Islet precursor cell (in vitro differentiated cells): ENCODE measurements at places on chromosomes 1 and 21.

DNA sequence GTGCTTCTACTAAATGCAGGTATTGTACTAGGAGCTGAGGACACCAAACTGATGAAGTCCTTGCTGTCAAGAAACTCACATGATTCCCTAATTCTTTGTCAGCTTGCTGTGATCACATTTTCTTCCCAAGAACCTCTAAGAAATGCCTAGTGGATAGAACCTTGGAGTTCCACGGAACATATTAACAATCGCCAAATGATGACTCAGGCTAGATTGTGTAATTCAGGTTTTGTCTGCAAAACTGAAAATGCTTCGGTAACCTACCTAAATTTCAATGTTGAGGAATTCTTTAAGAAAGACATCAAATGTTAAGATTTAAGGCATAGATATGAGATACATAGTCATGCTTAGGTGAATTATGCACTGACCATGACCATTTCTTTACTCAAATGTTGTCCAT lies 1.7 kb upstream of the GADD45A start:
- DNase-seq, result no peak

- DNase-seq, result peak; percentile 60
These were observed 21.2 kb downstream of the OVGP1 start for GRCh38 chr1:111406321-111406768.

GRCh38 chr1:14650951-14651350 lies 52.5 kb downstream of the KAZN start:
- DNase-seq, result no peak

GRCh38 chr1:31108861-31109260 lies 43.3 kb upstream of the PUM1 start:
- DNase-seq, result no peak

DNA sequence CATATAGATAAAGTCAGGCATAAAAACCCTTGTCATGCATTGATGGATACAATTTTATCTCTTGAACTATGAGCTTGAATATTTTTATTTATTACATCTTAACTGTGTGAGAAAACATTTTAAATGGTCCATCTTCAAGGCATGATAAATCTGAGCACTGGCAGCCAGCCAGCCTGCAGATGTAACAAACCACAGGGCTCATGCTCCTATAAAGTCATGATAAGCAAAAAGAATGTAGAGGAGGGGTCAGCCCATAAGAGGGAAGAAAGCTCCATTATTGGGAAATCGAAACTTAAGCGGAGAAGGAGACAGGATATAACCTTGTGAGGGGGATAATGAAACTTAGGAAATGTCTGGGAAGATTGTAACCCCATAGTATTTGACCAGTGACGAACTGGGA lies 839.0 kb downstream of the LRRIQ3 start:
- DNase-seq, result no peak

DNA sequence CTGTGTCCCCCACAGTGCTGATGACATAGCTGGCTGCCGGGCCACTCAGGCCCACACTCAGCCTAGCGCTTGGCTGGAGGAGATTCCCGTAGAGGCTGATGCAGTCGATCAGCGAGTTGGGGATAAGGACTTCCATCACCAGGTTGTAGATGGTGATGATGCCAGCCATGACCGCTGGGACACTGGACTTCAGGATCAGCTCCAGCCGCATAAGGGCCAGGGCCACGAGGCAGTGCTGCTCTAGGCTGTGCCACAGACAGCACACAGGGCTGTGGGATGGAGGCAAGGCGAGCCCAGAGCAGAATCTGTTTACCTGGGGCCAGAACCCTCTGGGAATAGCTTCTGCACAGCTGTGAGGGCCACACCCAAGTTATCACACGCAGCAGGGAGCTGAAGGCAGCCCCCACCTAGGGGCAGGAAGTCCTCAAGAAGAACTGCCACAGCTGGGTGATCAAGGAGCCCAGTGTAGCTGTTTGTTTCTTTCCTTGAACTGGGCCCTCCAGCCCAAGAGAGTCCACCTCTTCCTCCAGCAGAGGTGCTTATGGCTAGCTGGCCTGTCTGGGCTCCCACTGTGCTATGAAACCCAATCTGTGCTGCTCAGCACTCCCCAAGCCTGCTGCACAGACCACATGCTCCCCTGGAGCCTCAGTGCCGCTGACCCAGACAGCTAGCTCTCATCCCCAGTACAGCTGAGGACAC lies 6.2 kb downstream of the SLC2A1 start:
- DNase-seq, result no peak

- DNase-seq, result no peak
These were observed 37.3 kb downstream of the RGS4 start for GRCh38 chr1:163106364-163106987.

DNA sequence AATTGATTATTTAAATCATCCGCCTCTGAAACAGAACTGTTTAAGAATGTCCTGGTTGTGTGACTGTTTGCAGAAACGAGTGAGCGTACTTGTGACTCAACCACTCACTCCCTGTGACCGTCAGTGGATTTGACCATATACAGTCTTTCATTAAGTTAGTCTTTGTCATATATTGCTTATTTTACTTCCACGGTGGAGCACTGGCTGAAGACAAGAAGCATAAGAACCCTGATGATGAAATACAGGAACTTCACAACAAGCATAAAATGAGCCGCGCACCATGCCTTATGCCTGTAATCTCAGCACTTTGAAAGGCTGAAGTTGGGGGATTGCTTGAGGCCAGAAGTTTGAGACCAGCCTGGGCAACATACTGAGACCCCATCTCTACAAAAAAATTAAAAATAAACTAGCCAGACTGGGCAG lies 194.0 kb downstream of the TOMM20 start:
- no peak for DNase-seq

- DNase-seq, result peak; percentile 37
These were observed 30.7 kb downstream of the NTPCR start for GRCh38 chr1:232980986-232981560.

GRCh38 chr1:41289196-41289595 lies 47.1 kb upstream of the SCMH1 start:
- DNase-seq, result no peak

GRCh38 chr21:42796327-42797062 lies 82.8 kb downstream of the WDR4 start:
- no peak for DNase-seq

- no peak for DNase-seq
These were observed 18.2 kb downstream of the FAM163A start for GRCh38 chr1:179761296-179761695.

DNA sequence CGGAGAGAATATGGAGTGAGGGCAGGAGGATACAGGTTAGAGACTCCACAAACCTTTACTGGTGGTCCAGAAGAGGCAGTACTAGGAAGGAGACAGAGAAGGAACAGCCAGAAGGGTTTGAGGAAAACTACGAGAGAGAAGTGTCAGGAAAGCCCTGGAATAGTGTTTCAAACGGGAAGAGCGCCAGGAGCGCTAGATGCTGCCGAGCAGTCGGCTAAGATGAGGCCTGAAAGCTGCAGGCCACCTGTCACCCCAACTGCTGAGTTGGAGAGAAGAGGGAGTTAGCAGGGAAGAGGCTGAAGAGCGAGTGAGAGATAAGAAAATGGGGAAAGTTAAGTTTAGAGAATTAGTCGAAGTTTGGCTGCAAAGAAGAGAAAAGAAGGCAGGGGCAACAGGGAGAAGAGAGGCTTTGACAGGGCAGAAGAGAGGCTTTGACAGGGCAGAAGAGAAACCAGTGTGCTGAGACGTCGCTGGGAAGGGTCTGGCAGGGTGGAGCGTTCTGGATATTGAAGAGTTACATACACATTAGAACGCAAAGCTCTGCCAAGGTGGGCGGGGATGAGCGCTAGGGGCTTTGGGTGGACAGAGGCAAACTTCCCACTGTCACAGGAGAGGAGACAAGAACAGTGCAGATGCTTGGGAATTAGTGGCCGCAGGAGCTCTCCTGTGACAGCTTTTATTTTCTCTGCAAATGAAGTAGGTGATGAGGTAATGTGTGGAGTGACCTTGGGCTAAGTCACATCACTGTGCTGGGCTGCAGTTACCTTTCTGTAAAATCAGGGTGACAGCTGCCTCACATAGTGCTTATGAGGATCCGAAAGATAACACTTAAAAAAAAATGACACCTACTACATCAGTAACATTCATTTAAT lies 31.2 kb downstream of the PCSK9 start:
- DNase-seq, result peak; percentile 23

GRCh38 chr1:9322661-9323244 lies 30.1 kb downstream of the SPSB1 start:
- no peak for DNase-seq

DNA sequence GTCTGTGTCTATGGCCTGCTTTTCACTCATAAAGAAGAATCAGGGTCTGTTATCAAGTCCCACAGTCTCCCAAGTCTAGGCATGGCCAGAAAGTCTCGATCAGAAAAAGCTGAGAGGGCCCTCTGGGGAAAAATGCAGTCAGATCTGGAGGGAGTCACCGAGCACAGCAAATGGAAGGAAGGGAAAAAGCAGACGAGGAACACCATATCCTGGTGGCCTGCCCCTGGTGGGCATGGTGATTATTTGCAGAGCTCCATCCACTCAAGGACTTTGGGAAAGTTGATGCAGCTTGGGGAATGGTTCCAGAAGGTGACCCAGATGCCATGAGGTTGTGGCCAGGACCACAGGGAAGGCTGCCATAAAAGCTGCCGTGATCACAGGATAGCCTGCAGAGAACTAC lies 189.1 kb downstream of the CLIC6 start:
- DNase-seq, result peak; percentile 60

GRCh38 chr1:117205368-117205767 lies 5.4 kb downstream of the VTCN1 start:
- peak; percentile 73 for DNase-seq

DNA sequence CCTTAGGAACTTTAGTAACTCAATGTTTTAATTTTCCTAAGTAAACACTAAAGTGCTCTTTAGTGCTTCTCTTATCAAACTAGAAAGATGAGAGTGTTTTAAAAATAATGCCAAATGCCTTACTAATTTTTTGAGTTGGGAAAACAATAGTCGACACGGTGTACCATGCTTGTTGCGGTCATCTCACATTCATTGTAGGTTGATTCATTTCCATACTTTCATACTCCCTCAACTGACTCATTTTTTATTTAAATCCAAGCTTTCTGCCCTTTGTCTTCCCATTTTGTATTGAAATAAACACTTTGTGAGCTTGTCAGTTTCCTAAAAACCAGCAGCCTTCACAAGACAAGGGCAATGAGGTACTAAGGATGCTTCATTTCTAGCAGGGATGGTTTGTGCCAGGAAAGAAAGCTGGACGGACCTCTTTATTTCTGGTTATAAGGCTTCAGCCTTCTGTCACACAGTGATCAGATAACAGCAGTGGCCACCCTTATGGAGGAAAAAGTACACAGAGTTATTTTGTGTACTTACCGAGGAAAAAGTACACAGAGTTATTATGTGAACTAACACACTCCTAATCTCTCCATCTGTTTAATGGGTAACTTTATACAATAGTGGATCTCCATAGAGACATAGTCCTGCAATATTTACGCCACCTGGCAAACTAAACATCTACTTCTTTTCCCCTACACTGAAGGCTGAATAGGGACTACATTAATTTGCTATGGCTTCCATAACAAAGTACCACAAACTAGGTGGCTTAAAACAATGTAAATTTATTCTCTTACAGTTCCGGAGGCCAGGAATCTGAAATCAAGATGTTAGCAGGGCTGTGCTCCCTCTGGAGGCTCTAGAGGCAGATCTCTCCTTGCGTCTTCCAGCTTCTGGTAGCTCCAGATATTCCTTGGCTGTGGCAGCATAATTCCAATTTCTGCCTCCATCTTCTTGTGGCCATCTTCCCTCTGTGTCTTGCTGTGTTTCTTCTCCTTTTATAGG lies 13.0 kb upstream of the CCDC190 start:
- no peak for DNase-seq

- no peak for DNase-seq
These were observed 813.6 kb upstream of the ADGRL2 start for GRCh38 chr1:80987106-80987505.

GRCh38 chr1:101592845-101593244 lies 356.0 kb downstream of the S1PR1 start:
- no peak for DNase-seq

GRCh38 chr1:46653405-46653958 lies 14.7 kb downstream of the ATPAF1 start:
- DNase-seq, result no peak

GRCh38 chr1:241635556-241636152 lies 4.5 kb downstream of the CHML start:
- DNase-seq, result no peak

- no peak for DNase-seq
These were observed 394.9 kb upstream of the B3GALT2 start for GRCh38 chr1:193581341-193581740.

DNA sequence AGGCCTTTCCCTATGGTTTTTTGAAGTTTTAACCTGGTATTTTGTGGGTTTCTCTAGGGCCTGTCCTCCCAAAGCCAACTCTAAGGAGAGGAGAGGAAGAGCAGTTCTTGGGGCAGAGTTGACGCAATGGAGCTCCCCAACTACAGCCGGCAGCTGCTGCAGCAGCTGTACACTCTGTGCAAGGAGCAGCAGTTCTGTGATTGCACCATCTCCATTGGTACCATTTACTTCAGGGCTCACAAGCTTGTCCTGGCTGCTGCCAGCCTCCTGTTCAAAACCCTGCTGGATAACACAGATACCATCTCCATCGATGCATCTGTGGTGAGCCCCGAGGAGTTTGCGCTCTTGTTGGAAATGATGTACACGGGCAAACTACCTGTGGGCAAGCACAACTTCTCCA lies 38.2 kb downstream of the ZBTB40 start:
- no peak for DNase-seq

DNA sequence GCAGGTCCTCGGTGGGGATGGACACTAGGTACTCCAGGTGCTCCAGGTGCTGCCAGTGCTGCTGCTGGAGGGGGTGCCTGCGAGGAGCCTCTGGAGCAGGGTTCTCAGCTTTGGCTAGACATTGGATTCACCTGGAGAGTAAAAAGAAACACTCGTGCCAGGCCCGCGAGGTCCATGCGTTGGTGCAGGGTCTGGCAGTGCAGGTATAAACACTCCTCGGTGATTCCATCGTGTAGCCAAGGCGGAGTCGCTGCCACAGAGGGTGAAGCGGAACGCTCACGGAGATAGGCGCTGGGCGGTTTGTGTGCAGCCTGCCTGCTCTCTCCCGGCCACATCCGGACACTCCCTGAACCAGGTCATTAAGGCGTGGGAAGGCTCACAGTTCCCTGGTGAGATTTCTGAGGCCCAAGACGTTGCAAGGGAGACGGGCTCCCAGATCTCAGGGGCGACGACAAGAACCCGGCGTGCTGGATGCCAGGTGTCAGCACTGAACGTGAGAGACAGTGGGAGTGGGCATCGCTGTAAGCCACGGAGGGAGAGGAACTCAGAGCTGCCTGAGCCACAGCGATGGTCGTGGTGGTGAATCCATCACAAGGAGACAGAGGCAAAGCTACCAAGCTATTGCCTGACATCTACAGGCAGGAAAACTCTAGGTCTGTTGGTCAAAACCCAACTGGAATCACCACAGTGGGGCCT lies 17.2 kb upstream of the SUMO3 start:
- DNase-seq, result peak; percentile 49

GRCh38 chr1:183903101-183903500 lies 98.2 kb downstream of the RGL1 start:
- DNase-seq, result no peak
